ENCODE measurements at places on chromosomes 11 and 22.

- no peak for DNase-seq
Observed at GRCh38 chr11:2507212-2507901, 62.5 kb downstream of the KCNQ1 start.

- no peak for DNase-seq
Observed at GRCh38 chr11:60899046-60899936, 7.1 kb downstream of the PRPF19 start.

DNA sequence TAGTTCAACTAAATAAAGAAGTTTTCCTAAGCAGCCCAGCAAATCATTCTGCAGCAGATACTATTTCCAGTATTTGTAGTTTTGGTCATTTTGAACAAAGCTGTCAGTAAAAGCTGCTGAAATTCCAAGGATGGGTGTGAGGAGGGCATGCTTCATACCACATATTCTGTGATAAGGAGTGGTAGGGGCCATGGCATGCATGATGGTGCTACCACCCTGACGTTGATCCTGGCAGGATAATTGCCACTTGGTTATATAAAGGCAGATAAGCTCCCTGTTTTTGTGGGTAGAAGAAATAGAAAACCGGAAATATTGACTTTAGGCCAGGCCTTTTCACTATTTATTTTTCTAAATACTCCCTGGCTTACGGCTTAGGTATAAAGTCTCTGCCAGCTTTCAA, 33.1 kb upstream of the L3MBTL2 start:
- no peak for DNase-seq

GRCh38 chr11:34234086-34234740, 123.6 kb downstream of the ABTB2 start:
- DNase-seq: no peak

GRCh38 chr11:117970400-117971024, 15.7 kb upstream of the IL10RA start:
- no peak for DNase-seq

GRCh38 chr11:2585566-2586086, 114.2 kb downstream of the KCNQ1OT1 start:
- no peak for DNase-seq

GRCh38 chr22:23533771-23534191, 46.3 kb downstream of the IGLL1 start:
- DNase-seq: no peak

- no peak for DNase-seq
Observed at GRCh38 chr22:38078046-38078840, 5.7 kb downstream of the SLC16A8 start.

- no peak for DNase-seq
Observed at GRCh38 chr22:24023204-24023789, 12.2 kb downstream of the CABIN1 start.

DNA sequence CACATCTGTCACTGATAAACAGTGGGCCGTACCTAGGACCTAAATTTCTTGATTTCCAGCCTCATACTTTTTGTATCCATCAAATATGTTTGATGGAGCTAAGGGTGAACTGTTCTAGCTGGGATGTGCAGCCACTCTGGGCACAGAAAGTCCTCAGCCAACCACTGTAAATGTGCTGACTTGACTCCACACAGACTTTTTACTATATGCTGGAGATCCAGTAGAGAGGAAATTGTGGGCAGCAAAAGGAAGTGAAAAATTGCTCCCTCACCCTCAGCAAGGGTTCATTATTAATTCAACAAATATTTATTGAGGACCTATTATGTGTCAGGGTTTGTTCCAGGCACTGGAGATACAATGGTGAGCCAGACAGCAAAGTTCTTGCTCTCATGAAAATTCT, 54.2 kb upstream of the AMPD3 start:
- DNase-seq: no peak

GRCh38 chr11:57735619-57736298, 5.5 kb upstream of the SELENOH start:
- DNase-seq: no peak

DNA sequence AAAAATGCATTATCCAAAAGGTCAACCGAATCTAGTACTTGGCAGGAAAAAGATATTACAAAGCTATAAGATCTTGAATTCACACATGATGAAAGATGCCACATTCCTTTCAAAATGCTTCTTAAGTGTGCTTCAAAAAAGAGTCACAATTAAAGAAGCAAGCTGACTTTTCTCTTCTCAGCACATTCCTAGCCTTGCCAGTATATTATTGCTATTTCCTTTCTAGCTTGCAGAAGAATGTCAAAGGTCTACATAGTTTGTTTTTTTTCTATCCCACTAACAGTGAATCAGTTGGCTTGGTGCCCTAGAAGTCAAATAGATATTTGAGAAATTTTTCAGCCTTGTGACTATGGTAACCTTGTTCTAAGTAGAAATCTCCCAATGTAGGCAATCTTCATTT, 56.8 kb downstream of the GUCY1A2 start:
- no peak for DNase-seq

- no peak for DNase-seq
Observed at GRCh38 chr11:125929445-125930075, 16.3 kb upstream of the VSIG10L2 start.

- DNase-seq: no peak
Observed at GRCh38 chr11:120909676-120910416, 114.1 kb upstream of the TBCEL start.
